Activated T-cell treated with anti-CD3 and anti-CD28 coated beads for 1 hour (primary cell): ENCODE measurements at places on chromosomes 7 and 10.

DNA sequence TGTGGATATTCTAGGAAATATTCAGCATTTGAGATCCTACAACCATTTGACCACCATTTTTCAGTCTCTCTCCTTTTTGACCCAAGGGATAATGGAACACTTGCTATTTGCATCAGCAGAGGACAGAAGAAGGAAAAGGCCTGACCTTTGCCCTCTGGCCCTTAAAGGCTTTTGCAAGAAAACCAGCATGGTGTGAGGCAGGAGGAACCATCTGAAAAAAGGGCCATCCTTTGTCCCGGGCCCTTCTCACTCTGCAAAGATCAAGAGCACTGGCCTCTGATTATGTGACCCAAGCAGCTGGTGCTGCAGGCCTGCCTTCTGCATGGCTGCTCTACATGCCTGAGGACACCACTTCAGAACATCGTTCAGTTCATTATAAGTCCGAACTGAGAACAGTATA is 133.3 kb upstream of the STK17A start:
- DNase-seq: no peak

- no peak for DNase-seq
These were observed 18.9 kb upstream of the OPN4 start for GRCh38 chr10:86635402-86635801.

- peak; percentile 38 for DNase-seq
These were observed 1.8 kb downstream of the HNRNPF start for GRCh38 chr10:43407148-43407575.

GRCh38 chr7:99105756-99106155 is 38.2 kb downstream of the SMURF1 start:
- no peak for DNase-seq

DNA sequence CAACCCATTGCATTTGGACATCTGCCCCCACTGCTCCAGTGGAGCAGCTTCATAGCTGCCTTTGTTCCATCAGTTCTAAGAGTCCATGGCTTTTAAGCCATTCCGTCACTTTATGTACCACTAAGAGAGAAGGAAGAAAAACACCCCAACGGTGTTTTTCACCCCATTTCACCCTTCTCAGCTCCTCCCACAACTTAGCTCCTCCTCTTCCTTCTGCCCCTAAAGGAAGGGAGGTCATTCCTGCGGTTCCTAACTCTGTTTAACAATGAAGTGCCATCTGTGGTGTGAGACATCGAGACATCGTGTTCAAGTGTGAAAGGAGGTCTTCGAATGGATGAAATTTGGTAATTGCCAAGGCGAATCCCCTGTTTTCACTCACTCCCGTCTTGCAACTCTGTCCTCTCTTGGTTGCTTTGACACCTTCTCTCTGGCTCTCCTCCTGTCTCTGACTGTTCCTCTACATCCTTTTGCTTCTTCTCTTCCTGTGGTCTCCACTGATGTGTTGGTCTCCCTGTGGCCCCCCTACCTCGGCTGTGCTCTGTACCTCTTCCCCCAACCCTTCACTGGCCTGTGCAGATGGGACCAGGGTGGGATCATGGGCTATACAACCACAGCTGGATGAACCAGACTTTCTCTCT is 23.0 kb downstream of the SMKR1 start:
- no peak for DNase-seq
